C1 segment of cervical spinal cord (tissue), 14 donors: ENCODE measurements at places on chromosomes 12 and 14.

- DNase-seq = peak; percentile 8
These were observed 81.2 kb downstream of the BTG1 start for GRCh38 chr12:92064422-92064821.

DNA sequence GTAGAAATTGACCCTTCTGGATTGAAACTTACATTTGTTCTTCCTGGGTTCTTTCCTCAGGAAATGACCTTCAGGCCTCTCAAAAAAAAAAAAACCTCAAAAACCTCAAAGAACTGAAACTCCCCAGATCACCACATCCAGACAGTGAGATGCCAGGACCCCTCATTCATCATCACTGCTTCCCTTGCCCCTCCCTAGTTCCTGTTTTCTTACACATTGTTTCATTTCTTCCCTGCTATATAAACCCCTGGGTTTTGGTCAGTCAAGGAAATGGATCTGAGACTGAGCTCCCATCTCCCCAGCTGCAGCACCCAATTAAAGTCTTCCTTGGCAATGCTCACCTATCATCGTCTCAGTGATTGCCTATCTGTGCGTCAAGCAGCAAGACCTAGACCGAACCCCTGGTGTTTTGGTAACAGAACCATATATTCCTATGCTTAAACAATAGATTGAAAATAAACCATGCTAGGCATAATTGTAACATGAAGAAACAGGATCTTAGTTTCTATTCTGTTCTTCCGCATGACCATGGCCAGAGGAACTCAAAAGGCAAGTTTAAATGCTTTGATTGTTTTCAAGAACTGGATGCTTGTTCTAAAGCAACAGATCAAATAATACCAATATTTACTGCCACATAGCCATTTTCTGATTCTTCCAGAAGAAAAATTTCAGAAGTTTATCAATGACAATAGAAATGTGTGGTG, 108.0 kb upstream of the MAX start:
- DNase-seq = no peak

GRCh38 chr12:126219139-126219538, 1153.9 kb downstream of the AACS start:
- DNase-seq = no peak

DNA sequence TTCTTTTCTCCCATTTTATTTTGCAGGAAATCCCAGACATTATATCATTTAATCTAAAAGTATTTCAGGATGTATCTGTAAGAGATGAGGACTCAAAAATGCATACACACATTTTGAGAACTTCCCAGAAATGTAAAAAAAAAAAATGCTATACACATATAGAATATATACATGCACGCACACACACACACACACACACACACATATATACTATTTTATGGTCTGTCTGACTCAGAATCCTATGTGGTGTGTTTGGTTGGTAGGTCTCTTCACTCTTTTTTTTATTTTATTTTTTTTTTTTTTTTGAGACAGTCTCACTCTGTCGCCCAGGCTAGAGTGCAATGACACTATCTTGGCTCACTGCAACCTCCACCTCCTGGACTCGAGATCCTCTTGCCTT, 65.5 kb downstream of the FBXO34 start:
- no peak for DNase-seq

- no peak for DNase-seq
These were observed 7.0 kb downstream of the KCNH3 start for GRCh38 chr12:49545815-49546214.
